Left ventricle myocardium superior (tissue), 1 donor: ENCODE measurements at places on chromosomes 11 and 22.

DNA sequence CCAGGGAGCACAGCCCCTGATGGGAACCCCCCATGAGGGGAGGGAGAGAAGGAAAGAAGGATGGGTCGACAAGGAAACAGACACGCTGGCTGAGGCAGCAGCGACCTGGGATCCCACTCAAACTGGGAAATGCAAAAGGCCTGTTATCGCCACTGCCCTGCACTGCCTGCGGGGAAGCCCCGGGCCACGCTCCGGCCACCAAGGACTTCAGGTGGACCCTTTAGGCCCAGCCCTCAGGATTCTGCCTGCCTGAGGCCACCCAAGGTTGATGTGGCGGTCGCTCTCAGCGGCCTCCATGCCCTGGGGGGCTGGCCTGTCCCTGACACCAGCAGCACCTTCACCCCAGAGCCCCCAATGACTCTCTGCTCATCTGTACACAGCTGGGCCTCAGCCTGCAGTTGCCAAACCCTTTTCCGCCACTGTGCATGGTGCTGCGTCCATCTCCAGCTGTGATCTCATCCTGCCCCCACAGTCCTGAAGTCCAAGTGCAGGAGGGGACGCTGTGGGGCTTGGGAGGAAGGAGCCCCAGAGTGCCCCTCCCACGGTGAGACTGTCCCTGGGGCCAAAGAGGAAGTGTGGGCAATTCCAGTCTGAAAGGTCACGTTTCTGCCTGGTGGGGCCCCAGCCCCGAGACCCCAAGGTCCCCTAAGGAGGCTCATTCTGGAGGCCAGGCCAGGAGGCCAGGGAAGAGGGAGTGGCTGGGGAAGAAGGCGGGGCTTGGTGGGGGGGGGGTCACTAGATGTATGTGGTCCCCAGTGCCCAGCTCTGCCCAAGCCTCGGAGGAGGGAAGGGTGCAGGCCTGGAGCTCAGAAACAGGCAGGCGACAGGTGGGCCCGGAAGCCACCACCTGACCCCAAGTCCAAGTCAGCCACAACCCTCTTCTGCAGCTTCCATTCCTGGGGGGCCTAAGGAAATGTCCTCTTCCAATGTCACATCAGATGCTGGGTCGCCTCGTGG is 31.6 kb downstream of the OSBPL5 start:
- DNase-seq: peak; percentile 45

- DNase-seq: no peak
Observed at GRCh38 chr11:44732564-44732963, 5.8 kb downstream of the TSPAN18 start.

DNA sequence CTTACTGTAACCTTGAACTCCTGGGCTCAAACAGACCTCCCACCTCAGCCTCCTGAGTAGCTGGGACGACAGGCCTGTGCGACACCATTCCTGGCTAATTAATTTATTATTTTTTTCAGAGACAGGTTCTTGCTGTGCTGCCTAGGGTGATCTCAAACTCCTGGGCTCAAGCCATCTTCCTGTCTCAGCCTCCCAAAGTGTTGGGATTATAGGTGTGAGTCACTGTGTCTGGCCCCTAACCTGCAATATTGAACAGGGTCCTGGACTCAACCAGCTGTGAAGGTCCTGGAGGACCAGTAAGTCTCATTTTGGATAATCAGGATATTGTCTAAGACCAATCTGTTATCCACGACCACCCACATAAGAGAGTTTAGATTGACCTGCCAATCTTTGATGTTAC is 15.2 kb downstream of the CCDC134 start:
- no peak for DNase-seq

- no peak for DNase-seq
Observed at GRCh38 chr11:72232260-72233055, 7.9 kb downstream of the INPPL1 start.

DNA sequence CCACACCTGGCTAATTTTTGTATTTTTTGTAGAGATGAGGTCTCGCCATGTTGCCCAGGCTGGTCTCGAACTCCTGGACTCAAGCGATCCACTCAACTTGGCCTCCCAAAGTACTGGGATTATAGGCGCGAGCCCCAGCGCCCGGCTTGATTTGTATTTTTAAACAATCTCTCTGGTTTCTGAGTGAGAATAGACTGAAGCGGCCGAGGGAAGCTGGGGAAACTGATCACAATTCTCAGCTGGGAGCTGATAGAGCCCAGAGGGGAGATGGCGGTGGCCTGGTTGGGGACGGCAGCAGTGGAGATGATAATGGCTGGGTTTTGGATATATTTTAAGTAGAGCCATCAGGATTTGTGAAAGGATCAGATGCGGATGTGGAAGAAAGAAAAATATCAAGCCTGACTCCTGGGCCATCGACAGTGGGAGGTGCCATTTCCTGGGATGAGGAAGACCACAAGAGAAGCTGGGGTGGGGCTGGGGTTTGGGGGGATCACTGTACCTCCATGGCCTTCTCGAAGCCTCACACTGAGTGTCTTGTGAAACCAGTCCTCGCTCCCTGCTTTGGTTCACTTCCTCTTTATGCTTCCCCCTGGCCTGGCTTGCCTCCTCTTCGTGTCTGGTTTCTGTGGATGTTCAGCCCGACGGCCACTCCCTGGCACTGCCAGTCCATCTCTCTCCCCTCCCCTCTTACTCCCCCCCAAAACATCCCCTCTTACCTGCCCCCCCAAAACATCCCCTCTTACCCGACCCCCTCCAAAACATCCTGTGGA is 51.9 kb downstream of the IGLL1 start:
- no peak for DNase-seq

DNA sequence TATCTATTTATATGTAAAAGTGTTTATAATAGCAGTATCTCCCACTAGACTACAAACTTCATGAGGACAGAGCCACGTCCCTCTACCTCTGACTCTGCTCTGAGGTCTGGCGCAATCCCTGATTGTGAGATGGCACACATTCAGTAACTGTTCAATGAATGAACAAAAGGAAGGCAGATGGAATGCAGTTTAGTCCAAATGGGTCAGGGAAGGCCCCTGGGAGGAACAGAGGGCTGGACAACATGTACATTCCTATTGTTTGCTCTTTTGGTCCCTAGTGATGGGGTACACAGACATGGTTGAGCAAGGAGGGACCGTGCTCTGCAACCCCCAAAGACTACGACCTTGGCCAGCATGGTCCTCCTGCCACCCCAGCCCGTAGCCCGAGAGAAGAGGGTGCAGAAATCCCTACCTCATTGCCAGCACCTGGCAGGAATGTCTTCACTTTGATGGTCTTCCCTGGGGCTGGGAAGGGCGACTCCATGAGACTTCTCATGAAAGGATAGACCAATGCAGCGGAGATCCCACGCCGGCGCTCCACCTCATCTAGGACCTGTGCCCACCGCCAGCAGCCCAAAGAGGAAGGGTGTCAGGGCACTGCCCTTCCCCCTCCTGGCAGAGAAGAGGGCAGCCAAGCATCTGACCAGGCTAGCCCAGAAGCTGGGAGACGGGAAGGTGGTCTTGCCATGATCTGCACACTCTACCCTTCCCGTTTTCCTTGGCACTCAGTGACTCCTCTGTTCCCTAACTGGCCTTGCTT is 24.3 kb downstream of the RPL27A start:
- DNase-seq: peak; percentile 35

DNA sequence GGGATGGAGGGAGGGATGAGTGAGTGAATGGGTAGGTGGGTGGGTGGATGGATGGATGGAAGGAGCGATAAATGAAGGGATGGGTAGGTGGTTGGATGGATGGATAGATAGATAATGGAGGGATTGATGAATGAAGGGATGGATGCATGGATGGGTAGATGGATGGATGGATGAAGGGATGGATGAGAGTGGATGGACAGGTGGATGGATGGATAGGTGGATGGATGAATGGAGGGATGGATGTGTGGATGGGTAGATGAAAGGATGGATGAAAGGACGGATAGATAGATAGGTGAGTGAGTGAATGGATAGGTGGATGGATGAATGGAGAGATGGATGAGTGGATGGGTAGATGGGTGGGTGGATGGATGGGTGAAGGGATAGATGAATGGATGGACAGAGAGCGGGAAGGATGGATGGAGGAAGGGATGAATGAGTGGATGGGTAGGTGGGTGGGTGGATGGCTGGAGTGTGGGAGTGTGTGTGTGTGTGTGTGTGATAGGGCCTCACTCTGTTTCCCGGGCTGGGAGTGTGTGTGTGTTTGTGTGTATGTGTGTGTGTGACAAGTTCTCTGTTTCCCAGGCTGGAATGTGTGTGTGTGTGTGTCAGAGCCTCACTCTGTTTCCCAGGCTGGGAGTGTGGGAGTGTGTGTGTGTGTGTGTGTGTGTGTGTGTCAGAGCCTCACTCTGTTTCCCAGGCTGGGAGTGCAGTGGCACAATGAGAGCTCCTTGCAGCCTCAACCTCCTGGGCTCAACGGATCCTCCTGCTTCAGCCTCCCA is 2.1 kb upstream of the PRR33 start:
- no peak for DNase-seq

DNA sequence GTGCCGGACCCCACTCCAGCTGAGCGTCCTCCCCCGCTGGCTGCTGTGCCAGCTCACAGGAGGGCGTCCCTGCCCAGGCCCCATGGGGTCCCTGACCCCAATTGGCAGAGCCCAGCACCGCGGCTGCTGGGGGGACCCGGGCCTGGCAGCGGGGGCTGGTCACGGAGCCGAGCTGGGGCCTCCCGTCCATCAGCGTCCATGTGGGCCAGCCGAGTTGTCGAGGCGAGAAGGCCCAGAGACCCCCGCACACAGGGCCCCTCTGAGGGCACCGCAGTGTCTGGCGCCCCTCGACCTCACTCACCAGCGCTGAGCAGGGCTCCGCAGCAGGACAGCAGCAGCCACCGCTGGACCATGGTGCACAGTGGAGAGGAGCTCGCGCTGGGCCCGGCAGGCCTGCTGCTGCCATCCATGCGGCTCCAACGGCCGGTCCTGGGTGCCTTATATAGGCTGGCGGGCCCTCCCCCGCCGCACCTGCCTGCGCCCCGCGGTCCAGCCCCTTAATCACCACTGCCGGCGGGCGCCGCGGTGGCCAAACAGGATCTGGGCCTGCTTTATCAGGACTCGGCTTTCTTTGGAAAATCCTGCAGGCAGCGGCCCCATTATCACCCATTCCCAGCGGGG is at the start of gene MUC6:
Gene MUC6 (minus strand): TSS at position 416 of the 621 bp plus-strand sequence. CDS start 63 bp downstream, at position 353.
- DNase-seq: no peak

DNA sequence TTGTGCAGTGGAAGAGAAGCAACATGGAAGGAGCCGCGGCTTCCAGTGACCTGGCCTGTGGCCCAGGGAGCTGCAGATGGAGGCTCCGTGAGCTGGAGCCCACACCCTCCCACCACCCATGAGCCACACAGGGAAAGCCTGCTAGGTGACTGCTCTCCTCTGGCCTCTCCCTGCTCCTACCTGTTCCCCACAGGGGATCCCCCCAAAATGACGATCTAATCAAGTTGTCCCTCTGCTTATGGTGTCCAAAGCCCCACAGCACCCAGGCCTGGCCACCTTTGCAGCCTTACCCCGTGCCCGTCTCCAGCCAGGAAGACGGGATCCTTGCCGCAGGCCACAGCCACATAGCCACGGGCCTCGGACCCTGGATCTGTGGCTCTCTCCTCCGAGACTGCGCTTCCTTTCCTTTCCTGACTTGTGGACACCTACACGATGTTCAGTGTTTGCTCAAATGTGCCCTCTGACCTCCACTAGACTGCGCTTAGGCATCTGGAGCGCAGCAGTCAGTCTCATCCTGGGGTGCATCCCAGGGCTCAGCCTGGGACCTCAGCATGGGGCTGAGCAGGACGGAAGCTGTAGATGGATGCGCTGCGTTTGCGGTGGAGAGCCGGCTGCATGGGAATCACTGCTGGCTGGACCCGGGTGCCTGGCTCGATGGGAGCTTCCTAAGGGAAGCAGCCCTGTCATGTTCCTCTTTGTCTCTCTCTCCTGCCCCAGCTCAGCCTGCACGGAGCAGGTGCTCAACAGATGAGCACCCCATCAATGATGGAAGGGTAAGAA is 133.3 kb downstream of the ST3GAL4 start:
- DNase-seq: no peak

GRCh38 chr11:124791626-124792341 is 8.4 kb downstream of the MSANTD2 start:
- no peak for DNase-seq

GRCh38 chr11:78791964-78792363 is 217.3 kb upstream of the NARS2 start:
- DNase-seq: no peak

- no peak for DNase-seq
Observed at GRCh38 chr11:43825217-43825816, 55.3 kb upstream of the ALKBH3 start.

DNA sequence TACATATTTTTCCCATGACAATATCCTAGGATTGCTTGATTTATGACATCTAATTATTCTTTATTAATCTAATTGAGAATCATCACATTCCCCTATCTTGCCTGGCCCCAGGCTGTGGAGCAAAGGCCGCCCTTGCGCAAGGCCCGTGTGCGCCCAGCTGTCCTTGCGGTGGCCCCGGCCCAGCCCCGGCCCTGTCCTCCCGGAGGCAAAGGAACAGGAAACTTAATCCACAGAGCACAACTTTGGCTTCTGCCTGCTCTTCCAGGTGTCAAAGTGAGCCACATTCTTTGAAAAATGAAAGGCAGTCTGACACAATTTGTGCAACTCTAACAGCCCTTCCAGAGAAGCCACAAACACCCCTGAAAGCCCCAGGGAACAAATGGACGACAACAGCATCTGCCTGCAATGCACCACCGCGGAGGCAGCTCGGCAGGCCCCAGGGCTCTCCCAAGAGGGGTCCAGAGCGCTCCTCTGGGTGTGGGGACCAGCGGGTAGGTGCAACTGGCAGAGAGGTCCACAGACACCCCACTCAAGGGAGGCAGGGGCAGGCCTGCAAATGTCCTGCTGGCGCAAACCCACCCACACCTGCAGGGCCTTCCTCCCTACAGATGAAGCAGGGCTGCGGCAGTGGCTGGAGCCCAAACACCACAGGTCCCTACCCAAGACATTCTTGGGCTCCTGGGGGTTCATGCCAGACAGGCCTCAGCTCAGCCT is 30.3 kb downstream of the GNB1L start:
- no peak for DNase-seq

DNA sequence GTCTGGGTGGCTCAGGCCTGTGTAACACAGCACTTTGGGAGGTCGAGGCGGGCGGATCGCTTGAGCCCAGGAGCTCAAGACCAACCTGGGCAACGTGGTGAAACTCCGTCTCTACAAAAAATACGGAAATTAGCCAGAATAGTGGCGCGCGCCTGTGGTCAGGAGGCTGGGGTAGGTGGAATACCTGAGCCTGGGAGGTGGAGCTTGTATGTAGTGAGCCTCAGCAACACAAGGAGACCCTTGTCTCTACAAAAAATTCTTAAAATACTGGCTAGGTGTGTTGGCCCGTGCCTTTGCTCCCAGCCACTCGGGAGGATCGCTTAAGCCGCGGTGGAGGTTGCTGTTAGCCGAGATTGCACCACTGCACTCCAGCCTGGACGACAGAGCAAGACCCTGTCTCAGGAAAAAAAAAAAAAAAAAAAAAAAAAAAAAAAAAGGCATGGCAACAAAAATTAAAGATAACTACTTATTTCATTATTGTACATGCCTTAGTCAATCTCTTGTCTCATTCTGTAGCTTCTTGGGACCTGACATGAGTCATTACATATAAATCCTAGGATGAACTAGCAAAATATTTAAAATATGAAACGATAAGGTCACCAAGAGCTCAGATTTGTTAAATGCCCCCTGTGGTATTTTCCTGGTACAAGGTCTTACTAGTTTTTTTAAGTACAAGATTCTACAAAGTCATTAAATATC is 1.1 kb downstream of the TAF1D start:
- no peak for DNase-seq
